ENCODE measurements at places on chromosomes 16 and 17. TPM values are rescaled to one million over a fixed set of nuclear protein-coding genes. Genes with fewer than 3 reads are reported as not detected.
A peak's percentile ranks its signal among the peaks of the same experiment; 100 is the strongest.

DNA sequence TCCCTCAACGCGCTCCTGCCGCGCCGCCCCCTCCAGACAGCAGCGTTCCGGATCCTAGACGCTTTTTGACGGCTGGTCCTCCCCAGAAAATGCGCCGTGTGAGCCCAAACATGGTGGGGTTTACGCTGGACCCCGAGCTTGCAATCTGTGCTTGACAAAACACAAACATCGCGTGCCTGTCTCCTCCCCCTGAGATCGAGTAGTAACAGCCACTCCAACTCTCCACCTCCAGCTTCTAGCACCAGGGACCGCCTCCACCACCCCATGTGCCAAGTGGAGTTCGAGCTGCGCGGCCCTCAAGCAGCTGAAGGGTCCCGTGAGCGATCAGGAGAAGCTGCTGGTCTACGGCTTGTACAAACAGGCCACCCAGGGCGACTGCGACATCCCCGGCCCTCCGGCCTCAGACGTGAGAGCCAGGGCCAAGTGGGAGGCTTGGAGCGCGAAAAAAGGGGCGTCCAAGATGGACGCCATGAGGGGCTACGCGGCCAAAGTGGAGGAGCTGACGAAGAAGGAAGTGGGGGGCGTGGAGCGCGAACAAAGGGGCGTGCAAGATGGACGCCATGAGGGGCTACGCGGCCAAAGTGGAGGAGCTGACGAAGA, 656 bp upstream of the GEMIN4 start:
- H3K4me3 ChIP-seq, result peak overlapping the region; percentile 91
- peak overlapping the region; percentile 98 for H3K27ac ChIP-seq
- H3K27me3 ChIP-seq, result no peaks in the 10 kb centered on the region
- peaks cover 54% of the 10 kb centered on the region for H3K4me1 ChIP-seq
- H3K36me3 ChIP-seq, result peaks cover 39% of the 10 kb centered on the region
- no peak for DNase-seq

GRCh38 chr17:47708864-47709541, 15.0 kb downstream of the TBKBP1 start:
- peaks cover 27% of the 10 kb centered on the region for H3K4me1 ChIP-seq
- no peaks in the 10 kb centered on the region for H3K36me3 ChIP-seq
- H3K27ac ChIP-seq, result no peak overlapping the region
- no peak for DNase-seq
- peaks cover 12% of the 10 kb centered on the region for H3K27me3 ChIP-seq

- H3K36me3 ChIP-seq, result no peaks in the 10 kb centered on the region
- peaks cover 8% of the 10 kb centered on the region for H3K4me1 ChIP-seq
- no peak for DNase-seq
- peaks cover 11% of the 10 kb centered on the region for H3K27me3 ChIP-seq
- H3K27ac ChIP-seq, result no peak overlapping the region
These were observed 4.7 kb downstream of the VASN start for GRCh38 chr16:4376126-4376892.

DNA sequence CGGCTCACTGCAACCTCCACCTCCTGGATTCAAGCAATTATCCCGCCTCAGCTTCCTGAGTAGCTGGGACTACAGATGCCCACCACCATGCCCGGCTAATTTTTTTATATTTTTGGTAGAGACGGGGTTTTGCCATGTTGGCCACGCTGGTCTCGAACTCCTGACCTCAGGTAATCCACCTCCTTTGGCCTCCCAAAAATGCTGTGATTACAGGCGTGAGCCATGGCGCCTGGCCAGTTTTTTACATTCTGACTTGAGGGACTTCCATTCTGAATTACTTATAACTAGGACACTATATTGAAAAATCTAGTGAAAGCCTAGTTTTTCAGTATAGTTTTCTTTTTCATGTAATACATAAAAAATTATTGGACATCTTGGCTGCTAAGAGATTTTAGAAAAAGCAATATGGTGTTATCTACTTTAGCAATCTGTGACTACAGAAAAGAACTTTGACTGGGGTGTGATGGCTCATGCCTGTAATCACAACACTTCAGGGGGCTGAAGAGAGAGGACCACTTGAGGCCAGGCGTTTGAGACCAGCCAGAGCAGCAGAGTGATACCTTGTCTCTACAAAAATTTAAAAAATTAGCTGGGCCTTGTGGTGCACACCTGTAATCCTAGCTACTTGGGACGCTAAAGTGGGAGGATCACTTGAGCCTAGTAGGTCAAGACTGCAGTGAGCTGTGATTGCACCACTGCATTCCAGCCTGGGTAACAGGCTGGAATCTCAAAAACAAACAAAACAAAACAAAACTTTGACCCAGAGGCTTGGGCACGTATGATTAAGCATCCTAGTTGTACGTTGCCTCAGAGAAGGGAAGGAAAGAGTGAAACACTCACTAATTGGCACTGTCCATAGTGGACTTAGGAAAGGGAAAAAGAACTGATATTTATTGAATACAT, 26.8 kb upstream of the GOSR1 start:
- no peaks in the 10 kb centered on the region for H3K4me1 ChIP-seq
- no peak for DNase-seq
- H3K27ac ChIP-seq, result no peak overlapping the region

- H3K27ac ChIP-seq, result no peak overlapping the region
- peaks cover 30% of the 10 kb centered on the region for H3K4me1 ChIP-seq
- no peaks in the 10 kb centered on the region for H3K36me3 ChIP-seq
- peaks cover 51% of the 10 kb centered on the region for H3K27me3 ChIP-seq
- H3K4me3 ChIP-seq, result no peak overlapping the region
These were observed 27.8 kb upstream of the MGAT5B start for GRCh38 chr17:76840443-76840767.

- no peak for DNase-seq
- peaks cover 4% of the 10 kb centered on the region for H3K36me3 ChIP-seq
- no peaks in the 10 kb centered on the region for H3K27me3 ChIP-seq
These were observed 6.0 kb downstream of the IL34 start for GRCh38 chr16:70652322-70652721.

DNA sequence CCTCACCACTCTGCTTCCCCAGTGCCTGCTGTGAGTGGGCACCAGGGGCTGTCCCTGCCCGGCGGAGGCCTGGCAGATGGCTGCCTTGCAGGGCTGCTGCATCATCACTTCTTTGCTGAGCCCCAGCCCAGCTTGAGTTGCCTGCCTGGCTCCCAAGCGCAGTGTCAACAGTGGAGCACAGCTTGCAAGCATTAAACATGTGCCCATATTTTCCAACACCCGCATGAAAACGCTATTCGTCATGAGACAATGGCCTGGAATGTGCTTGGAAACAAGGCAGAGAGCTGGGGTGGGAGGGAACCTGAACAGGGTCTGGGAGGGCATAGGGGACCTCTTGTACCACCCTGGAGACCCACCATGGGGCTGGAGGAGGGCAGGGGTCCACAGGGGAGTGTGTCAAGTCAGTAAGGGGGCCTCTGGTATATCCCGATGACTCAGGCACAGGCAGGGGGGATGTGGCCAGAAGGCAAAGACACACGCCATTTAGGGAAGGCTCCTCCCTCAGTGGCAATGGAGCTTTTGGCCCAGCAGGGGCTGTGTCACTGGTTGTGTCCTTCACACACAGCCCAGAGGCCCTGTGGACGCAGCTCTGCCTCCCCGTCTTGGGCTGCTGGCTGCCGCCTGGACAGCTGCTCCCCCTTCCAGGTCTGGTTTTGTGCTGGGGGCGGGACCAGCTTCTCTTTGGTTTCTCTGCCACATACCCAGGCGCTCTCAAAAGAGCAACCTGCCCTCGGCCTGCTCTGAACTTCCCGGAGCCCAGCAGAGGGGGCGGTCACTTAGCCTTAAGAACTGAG, 17.4 kb upstream of the MTSS2 start:
- no peaks in the 10 kb centered on the region for H3K27me3 ChIP-seq
- peaks cover 34% of the 10 kb centered on the region for H3K4me1 ChIP-seq
- H3K36me3 ChIP-seq, result peaks cover 4% of the 10 kb centered on the region

DNA sequence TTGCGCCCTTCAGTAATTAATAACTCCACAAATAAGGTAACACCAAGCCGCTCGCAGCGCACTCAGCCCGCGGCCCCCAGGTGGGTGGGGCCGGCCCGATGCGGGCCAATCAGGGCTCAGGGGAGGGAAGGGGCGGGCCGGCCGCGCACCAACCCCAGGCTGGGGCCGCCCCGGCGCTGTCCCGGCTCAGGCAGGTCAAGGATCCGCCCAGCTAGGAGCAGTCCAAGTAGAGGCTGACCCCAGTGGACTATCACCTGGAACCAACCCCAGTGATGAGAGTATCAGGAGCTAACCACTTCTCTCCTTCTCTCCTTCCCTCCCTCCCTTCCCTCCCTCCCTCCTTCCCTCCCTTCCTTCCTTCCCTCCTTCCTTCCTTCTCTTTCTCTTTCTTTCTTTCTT, 110.8 kb downstream of the C16orf78 start:
- peak; percentile 49 for DNase-seq
- H3K27ac ChIP-seq, result peak overlapping the region; percentile 57
- no peaks in the 10 kb centered on the region for H3K4me1 ChIP-seq
- H3K4me3 ChIP-seq, result no peak overlapping the region
- peaks cover 8% of the 10 kb centered on the region for H3K27me3 ChIP-seq

Gene TEX19
- total RNA-seq, result 0.23 TPM

Gene IL21R
- 0.55 TPM for total RNA-seq

DNA sequence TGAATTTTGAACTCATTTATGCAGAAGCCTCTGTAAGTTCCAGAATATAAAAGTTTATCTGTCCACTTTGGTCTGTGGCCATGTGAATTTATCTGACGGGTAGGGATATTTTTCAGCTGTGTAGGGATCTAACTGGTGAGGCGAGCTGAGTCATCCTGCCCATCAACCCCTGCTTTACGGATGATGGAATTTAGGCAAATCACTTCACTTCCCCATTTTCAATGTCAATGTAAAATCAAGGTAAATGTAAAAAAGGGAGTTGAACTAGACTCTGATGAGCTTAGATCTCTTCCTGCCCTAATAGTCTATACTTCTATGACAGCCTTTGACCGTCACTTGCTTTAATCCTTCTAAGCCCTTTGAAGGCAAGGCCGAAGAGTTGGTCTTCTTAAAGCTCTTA, 2.6 kb downstream of the SLC16A6 start:
- peak overlapping the region; percentile 81 for H3K4me3 ChIP-seq
- H3K4me1 ChIP-seq, result peaks cover 17% of the 10 kb centered on the region
- H3K27me3 ChIP-seq, result peaks cover 45% of the 10 kb centered on the region
- DNase-seq, result no peak
- no peak overlapping the region for H3K27ac ChIP-seq

Gene KRT28
- not detected for total RNA-seq

DNA sequence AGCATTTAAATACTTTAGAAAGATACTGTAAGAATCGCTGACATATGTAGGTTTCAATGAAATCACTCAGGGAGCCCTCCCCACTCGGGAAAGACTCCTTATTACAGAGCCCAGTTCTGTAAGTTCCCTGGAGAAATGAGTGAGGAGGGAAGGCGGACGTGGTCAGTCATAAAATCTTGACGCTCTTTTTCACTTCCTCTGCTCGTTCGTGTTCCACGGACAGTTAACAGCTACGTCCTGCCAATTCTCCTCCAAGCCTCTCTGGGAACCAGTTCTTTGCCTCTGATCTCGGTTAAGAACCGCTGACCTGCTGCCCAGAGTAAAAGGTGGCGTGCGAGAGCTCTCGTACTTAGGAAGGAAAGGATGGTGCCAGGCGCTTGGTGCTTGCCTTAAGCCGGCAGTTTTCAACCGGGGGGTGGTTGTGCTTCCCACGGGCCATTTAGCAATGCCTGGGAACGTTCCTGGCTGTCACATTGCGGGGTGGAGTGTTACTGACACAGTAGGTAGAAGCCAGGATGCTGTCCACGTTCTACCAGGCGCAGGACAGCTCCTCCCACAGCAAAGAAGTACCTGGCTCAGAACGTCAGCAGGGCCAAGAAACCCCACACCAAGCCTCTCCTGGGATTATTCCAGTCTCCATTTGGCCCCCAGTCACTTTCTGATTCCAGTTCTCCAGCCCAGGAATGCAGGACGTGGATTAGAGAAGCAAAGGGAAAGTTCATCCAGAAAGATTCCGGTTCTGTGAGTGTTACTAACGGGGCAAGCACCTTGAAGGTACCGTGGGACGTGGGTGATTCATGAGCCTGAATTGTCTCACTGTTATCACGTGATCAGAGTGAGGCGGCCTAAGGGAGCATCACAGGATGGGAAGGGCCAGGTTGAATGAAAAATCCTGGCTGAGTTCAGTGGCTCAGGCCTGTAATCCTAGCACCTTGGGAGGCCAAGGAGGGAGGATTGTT, 87.7 kb downstream of the MRM3 start:
- H3K4me1 ChIP-seq, result peaks cover 27% of the 10 kb centered on the region
- no peak for DNase-seq
- no peak overlapping the region for H3K4me3 ChIP-seq
- no peaks in the 10 kb centered on the region for H3K27me3 ChIP-seq

GRCh38 chr17:5866978-5867377, 203.2 kb upstream of the WSCD1 start:
- no peaks in the 10 kb centered on the region for H3K36me3 ChIP-seq
- H3K4me1 ChIP-seq, result peaks cover 8% of the 10 kb centered on the region
- no peak for DNase-seq

DNA sequence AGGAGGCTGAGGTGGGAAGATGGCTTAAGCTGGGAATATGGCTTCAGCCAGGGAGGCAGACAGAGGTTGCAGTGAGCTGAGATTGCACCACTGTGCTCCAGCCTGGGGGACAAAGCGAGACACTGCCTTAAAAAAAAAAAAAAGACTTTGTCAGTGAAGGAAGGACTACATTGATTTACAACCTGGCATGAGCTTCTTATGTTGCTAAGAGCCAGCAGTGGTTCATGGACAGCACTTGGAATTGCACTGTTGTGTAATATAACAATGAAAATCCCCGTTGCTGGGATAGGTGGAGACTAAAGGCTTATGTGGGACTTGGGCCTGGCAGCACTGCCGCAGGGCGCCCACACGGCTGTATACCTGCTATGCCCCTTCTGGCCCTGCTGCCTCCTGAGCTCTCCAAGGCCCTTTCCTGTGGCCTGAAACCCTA, 14.1 kb upstream of the SLC16A5 start:
- H3K4me1 ChIP-seq, result no peaks in the 10 kb centered on the region
- DNase-seq, result no peak
- H3K4me3 ChIP-seq, result no peak overlapping the region
- no peaks in the 10 kb centered on the region for H3K36me3 ChIP-seq

DNA sequence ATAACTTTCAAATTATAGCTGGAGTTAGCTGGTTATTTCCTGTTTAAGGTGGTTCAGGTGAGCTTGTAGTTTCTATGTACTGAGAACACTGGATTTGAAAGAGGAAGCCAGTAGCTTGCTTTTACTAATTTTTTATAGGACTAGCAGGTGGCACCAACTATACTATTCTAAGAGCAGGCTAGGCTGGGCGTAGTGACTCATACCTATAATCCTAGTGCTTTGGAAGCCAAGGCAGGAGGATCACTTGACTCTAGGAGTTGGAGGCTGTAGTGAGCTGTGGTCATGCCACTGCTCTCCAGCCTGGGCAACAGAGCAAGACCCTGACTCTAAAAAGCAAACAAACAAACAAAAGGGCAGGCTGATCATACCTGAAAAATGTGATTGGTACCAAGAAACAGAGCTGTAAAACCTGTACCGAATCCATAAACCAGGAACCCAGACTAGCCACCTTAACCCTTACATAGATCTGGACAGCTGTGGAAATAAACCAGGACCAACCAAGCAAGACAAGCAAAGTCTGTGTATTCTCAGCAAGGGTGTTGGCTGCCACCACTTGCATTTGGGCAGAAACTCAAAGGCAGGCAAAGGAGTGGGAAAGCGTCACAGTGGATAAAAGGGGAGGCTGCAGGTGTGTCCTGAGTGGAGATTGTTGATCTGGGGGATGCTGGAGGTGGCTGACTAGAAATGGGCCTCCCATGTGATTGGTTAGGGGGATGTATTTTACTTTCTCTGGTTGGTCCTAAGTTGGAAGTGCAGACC, 36.3 kb downstream of the SLC47A1 start:
- H3K27ac ChIP-seq, result no peak overlapping the region
- DNase-seq, result no peak
- H3K36me3 ChIP-seq, result no peaks in the 10 kb centered on the region
- no peak overlapping the region for H3K4me3 ChIP-seq
- H3K4me1 ChIP-seq, result no peaks in the 10 kb centered on the region

All from neural crest cell (in vitro differentiated cells).